Non-pigmented ciliary epithelial cell (primary cell): ENCODE measurements at places on chromosomes 11 and 22.
A peak's percentile ranks its signal among the peaks of the same experiment; 100 is the strongest.

GRCh38 chr11:100573911-100574513 lies 113.1 kb upstream of the ARHGAP42 start:
- DNase-seq: no peak

DNA sequence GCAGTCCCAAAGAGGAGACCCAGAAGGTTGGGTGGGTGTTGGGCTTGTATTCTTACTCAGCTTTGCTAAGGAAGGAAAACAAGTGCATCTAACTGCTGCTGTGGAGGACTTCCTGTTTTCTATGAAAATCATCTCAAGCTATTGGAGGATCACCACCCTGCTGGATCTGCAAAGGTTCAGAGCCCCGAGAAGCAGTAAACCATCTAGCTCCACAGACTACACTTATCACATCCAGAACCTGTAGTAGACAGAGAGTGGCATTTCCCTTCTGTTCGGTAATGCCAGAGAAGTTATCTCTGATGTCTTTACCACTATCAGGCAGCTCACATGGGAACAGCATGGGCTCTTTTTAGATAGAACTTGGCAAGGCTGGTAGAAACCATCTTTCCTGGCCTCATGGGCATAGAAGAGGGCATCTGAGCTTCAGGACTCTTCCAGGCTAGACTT lies 21.7 kb downstream of the KCNJ1 start:
- DNase-seq: no peak

- no peak for DNase-seq
Observed at GRCh38 chr11:92782806-92783205, 186.6 kb upstream of the MTNR1B start.

- DNase-seq: no peak
Observed at GRCh38 chr11:63813563-63814382, 517 bp downstream of the SPINDOC start.

GRCh38 chr11:2210366-2211112 lies 38.9 kb upstream of the TH start:
- DNase-seq: no peak

DNA sequence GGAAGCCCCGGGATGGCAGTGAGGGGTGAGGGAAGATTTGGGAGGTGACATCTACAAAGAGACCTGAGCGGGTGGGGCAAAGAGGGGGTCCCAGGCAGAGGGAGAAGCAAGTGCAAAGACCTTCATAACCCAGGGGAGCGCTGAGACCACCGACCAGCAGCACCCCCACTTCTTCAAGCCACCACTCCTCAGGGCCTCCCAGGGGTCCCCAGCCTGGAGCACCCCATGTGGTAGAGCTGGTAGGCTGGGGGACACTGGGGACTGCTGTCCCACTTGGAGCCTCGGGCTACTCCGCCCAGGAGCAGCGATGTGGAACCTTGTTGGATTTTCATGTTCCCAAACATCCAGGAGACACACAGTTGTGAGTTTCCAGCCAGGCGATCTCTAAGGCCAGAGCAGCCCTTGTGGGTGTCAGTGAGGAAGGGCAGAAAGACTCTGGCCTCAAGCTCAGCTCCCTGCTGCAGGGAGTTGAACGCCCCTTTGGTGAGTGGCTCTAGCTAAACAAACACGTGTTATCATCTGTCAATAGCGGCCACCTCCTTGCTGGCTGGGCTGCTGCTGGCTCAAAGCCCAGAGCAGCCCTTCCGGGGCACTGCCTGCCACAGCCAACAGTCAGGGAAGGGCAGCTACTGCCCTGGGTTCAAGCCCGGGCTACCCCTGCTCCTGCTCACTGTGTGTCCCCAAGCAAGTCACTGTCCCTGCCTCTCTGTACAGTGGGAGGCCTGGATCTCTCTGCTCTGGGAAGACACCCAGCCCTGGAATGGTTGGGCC lies 25.7 kb upstream of the CHKA start:
- no peak for DNase-seq

- no peak for DNase-seq
Observed at GRCh38 chr11:36417154-36417553, 92.9 kb downstream of the TRAF6 start.

DNA sequence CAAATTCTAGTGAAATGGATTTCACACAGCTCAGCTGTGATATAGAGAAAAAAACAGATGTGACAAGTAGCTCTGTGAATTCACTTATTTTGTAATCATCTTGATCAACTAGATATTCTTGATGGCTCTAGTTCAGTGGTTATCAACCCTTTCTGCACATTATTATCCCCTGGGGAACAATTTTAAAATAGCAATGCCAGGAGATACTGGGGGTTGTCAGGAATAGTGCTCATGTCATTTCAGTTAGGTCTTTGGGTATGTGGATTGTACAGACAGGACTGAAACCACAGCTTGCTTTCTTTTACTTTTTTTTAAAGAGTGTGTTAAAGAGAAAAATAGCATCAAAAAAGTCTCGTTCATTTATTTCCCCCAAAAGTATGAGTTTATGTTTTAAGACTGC lies 269.0 kb upstream of the PDGFD start:
- DNase-seq: no peak

- no peak for DNase-seq
Observed at GRCh38 chr11:115700981-115701875, 197.0 kb upstream of the CADM1 start.

DNA sequence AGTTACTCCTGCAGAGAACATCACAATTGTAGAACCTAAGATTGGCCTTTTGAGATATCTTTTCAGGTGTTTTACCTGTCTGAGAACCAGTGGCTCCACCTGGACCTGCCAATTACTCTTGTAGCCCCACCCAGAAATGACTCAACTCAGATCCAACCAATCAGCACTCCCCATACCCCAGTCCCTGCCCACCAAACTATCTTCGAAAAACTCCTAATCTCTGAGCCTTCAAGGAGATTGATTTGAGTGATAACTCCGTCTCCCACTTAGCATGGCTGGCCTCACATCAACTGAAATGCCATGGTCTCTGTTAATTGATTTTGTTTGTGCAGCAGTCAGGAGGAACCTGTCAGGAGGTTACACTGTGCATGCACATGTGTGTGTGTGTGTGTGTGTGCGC lies 103.6 kb downstream of the MTNR1B start:
- DNase-seq: no peak

DNA sequence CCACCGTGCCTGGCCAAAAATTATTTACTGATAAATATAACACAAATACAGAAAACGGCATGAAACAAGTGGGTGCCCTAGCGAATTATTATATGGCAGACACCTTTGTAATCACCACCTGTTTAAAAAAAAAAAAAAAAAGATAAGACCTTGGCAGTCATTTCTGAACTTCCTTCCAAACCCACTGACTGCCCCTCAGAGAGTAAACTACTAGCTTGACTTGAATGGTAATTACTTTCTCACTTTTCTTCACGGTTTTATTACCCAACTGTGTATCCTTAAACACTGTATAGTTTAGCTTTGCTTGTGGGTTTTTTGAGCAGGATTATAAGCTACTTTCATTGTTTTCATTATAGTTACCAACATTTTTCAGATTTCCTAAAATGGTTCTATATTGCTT lies 23.7 kb downstream of the SFI1 start:
- no peak for DNase-seq

GRCh38 chr11:33320814-33321330 lies 63.7 kb downstream of the HIPK3 start:
- DNase-seq: no peak

- no peak for DNase-seq
Observed at GRCh38 chr11:36019722-36020121, 75.9 kb downstream of the LDLRAD3 start.

DNA sequence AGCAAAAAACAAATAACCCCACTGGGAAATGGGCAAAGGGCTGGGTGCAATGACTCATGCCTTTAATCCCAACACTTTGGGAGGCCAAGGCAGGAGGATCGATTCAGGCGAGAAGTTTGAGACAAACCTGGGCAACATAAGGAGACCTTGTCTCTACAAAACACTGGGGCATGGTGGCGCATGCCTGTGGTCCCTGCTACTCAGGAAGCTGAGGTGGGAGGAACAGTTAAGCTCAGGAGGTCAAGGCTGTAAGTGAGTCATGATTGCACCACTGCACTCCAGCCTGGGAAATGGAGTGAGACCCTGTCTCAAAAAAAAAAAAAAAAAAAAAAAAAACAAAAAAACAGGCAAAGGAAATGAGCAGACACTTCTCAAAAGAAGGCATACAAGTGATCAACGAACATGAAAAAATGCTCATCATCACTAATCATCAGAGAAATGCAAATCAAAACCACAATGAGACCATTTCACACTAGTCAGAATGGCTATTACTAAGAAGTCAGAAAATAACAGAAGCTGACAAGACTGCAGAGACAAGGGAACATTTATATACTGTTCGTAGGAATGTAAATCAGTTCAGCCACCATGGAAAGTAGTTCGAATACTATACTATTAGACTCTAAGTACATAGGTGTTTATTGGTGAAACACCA lies 48.2 kb upstream of the SMCO4 start:
- DNase-seq: peak; percentile 43

- DNase-seq: no peak
Observed at GRCh38 chr11:32420937-32421901, 14.1 kb downstream of the WT1 start.

- no peak for DNase-seq
Observed at GRCh38 chr22:22200569-22201184, 43.9 kb upstream of the VPREB1 start.

DNA sequence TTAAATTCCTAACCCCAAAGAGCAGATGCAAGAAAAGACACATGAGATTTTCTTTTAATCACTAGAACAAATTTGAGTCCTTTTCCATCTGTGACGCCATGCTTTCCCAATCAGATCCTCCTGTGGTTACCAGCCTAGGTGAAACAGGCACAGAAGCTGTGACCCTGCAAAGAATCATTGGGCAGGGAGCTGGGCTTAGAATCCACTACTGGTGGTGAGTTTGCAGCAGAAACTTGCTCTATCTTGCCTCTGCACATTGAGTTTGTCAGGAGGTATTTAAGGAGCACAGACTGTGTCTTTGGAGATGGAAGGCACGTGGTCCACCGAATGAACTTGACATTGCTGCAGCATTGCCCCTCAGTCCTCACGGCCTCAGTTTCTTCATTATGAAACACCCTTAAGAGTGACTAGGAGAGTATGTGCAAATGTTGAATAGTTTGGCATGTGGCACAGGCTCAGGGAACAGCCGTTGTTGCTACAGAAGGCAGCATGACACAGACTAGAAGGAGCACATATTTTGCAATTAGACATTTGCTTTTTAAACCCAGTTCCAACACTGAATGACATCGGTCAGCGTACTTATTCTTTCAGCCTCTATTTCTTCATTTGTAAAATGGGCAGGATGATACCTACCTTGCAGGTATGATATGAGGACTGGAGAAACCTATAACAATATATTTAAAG lies 127.6 kb downstream of the DBX1 start:
- DNase-seq: no peak

GRCh38 chr11:6505577-6506240 lies 8.6 kb downstream of the DNHD1 start:
- no peak for DNase-seq

GRCh38 chr11:70210530-70210929 lies 7.4 kb downstream of the FADD start:
- DNase-seq: no peak

- no peak for DNase-seq
Observed at GRCh38 chr11:94455861-94456260, 37.8 kb downstream of the MRE11 start.

DNA sequence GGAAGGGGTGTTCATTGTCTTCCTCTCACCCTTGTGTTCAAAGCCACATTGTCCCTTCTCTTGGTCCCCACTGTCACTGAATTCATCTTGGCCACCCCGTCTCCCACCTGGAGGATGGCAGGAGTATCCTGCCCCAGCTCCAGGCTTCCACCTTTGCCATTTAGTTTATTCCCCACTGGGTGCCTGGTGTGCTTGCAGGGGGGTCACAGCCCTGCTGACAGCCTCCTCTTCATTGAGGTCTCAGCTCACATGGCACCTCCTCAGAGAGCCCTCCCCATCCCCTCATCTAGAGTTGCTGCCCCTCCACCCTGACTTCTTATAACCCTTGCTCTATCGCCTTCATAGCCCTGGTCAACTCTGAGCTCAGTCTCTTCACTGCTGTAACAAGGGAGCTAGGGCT lies 36.6 kb downstream of the KIAA1671 start:
- no peak for DNase-seq

DNA sequence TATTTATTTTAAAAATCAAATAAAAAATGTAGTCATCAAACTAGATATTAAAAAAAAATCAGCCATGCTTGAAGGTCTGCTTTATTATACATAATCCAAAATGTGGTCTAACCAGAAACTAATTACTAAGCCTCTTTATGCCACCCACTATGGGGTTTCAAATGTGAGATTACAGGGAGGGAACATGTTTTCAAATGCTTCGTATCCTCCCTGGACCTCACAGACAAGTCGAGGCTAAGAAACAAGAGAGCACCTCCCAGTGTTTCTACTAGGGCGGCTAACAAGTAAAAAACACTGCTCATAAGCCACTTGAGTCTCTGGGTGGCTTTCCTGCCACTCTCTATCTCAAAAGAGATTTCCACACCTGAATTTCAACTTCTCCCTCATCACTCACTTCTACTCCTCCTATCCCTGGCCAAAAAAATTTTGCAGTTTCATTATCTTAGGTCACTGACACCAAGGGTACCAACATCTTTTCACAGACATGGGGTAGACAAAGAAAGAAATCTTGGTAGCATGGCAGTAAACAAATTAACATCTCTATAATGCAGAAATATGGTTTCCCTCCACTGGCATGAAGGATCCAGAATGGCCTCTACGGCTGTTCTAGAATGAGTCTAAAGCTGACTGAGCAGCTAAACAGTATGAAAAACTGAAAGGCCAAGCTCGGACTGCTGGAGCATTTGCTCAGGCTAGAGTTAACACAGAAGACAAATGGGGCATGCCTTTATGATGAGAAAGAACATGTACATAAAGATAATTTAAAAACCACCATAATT lies 50.9 kb downstream of the PITPNB start:
- DNase-seq: no peak

GRCh38 chr11:119671561-119672015 lies 57.4 kb downstream of the NECTIN1 start:
- no peak for DNase-seq

- no peak for DNase-seq
Observed at GRCh38 chr11:23473782-23474181, 613.5 kb upstream of the CCDC179 start.

DNA sequence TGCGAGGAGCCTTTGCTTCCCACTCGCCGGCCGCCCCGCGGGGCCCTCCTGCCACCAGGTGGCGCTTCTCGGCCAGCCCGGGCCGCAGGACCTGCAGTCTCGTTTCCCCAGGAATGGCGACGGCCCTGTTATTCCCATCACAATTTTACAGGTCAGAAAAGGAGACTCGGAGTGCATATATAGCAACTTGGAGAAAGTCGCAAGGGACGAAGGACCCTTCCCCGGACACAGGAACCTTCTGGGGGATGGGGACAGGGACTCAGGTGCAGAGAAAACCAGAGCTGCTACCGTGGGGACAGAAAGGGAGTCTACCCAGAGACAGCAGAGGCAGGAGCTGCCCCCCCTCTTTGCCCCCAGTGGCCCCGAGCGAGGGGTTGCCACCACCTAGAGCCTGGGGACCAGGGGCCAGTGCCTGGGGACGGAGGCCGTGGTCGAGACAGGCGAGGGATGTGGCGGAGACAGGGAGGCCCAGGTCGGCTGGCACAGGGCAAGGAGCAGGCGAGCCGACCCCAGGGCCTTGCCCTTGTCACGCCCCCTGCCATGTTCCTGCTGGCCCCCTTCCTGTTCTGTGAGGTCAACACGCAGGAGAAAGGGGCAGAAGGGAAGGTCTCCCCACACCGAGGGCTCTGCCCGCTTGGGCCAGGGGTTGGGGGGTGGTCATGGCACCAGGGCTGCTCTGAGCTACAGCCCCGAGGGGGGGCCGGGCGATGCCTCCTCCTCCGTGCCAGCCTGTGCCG lies 3.5 kb upstream of the KRTAP5-6 start:
- DNase-seq: no peak
